ENCODE measurements at places on chromosomes 2 and 18.

DNA sequence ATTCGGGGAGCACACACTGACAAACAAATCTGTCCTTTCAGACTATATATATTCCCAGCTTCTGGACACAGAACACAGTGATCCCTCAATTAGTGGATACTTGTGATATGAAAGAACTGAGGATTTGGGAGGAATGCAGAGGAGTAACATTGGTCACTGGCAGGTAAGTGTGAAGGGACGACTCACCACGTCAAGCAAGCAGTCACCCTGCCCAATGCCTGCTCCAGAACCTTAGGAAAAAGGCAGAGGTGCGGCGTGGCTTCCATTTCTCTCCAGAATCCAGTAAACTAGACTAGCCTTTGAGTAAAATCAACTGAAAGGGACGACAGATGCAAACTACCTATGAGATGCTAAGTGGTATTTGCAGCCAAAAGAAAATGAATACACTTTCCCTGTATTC lies 1.1 kb downstream of the CCDC93 start:
- no peak for DNase-seq

GRCh38 chr2:165953306-165953654 lies 296 bp downstream of the TTC21B start:
- no peak for DNase-seq

GRCh38 chr2:21059885-21060610 lies 16.2 kb upstream of the APOB start:
- no peak for DNase-seq

DNA sequence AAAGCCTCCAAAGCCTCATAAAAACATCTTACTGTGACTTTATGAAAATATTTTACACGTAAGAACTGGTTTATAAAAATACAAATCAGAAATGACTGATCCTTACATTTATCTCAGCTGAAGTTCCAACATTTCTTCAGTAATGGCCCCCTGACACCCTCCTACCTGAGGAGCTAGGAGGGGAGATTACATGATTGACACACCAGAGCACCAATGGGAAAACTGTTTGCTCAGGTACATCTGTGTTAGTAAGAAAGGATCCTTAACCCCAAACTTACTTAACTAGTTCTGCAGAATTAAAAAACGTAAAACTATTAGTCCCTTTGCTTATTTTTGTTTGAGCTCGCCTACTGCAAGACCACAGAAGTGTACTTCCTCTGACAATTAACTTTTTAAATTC lies 27.0 kb downstream of the ENOSF1 start:
- DNase-seq = no peak

- DNase-seq = no peak
These were observed 25.2 kb upstream of the OTOS start for GRCh38 chr2:240165661-240166060.

- DNase-seq = no peak
These were observed 172.2 kb upstream of the RASGRP3 start for GRCh38 chr2:33304032-33304864.

- no peak for DNase-seq
These were observed 8.5 kb downstream of the ZNF396 start for GRCh38 chr18:35368595-35368994.

GRCh38 chr18:30806823-30807222 lies 235.7 kb downstream of the DSC3 start:
- DNase-seq = no peak

DNA sequence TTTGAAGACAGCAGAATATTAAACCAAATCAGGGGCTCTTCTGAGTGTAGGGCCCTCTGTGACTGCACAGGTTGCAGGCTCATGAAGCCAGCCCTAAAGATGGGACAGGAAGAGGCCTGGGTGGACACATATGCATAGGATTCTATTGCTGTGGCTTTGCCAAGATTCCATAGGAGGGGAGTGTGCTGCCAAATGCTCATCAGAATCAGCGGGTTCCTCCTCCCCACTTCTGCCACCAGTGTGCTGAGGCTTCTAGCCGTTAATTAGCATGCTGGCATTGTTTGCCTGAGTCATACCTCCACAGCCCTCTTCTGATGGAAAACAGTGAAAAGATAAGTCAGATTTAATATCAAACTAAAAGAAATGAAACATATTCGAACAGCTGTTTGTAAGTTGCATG lies 103.9 kb upstream of the TMEFF2 start:
- DNase-seq = no peak

DNA sequence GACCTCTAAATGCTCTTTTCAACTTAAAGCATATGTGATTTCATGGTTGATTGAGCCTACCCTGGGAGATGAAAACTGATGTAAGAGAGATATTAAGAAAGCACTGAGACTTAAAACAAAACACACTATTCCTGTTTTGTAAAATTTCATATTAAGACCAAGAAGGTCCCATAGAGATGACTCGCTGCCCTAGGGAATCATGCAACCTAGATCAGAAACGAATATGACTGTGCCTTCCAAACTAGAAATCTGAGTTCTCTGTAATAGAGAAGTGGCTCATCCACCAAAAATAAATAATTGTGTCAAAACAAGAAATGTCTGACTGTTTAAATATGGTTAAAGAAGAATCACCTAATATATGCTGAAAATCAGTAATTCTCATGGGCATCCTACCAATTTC lies 776.8 kb upstream of the SOX11 start:
- no peak for DNase-seq

DNA sequence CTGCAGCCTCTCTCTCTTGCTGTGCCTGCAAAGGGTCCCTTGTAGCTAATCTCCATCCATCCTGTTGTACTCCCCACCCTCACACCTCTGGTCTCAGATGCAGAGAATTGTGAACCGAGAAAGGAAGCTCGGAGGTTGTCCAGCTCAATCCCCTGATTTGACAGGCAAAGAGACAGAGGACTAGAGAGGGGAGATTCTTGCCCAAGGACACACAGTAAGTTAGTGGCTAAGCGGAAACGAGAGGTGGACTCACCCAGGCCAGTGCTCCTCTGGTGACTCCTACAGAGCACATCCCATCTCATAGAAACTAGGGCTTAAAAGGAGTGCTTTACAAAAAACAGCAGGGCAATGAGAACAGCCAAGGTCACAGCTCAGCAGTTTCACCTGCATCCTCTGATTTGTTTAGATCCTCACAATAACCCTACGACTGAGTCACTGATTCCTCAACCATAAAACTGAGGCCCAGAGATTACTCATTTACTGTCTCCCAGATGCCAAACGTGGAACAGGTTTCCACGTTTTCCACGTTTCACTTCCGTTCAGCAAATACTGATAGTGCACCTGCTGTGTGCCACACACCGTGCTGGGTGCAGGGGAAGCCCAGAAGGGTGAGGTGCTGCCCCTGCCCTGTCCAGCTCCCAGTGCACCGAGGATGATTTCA lies 22.1 kb downstream of the EHD3 start:
- no peak for DNase-seq

DNA sequence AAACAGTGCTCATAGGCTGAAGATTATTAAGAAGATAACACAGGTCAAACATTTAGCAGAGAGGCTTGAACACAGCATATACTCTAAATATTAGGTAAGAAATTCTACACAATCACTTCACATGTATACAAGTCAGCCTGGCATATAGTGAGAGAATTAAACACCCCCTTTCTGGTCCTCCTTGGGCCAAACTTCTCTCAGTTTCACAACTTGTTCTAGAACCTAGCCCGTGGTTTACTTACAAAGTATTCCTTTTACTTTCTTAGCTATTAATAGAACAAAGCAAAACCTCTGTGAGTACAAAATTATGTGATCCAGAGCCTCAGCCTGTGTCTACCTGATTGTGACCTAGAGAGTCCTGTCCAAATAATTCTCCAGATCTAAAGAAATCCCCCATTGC lies 562.8 kb downstream of the TNS1 start:
- no peak for DNase-seq

- no peak for DNase-seq
These were observed 4.5 kb upstream of the GPR55 start for GRCh38 chr2:230929381-230930148.

GRCh38 chr2:109560265-109560664 lies 53.5 kb downstream of the SEPTIN10 start:
- DNase-seq = no peak

DNA sequence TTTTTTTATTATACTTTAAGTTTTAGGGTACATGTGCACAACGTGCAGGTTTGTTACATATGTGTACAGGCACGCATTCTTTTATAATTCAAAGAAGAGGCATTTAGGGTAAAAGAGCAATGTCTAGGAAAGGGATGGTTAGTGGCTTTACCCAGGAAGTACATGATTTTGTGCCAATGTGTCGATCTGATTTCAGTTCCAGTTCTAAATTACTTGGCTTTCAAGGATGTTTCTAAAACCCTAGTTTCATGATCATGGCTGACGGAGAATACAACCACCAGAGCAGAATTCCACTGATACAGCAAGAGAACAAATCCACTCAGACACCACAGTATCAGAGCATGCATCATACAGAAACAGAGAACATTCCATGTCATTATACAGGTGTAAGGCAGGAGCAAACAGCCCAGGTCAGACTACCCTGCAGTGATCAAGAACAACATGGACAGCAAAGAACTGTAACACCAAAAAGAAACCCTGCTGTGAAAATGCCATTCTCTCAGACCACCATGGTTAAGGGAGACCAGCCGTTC lies 116.7 kb upstream of the STK17B start:
- DNase-seq = no peak

DNA sequence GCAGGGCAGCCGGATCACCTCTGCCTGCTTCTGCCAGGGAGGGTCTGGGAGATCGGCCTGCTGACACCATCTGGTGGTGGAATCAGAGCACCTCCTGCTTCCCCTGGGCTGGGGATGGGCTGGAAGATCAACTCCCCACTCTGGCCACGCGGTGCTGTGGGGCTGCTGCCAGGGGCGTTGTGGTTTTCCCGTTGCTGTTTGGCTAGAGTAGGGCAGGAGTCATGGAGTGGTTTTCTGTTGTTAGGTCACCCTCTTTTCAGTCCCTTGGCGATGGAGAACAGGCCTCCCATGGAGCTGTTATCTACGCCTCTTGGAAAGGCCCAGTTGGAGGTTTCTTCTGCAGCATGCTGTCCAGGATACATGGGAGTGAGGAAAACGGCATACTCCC lies 15.2 kb downstream of the BCL2L11 start:
- DNase-seq = no peak

- DNase-seq = no peak
These were observed 36.5 kb upstream of the SNED1 start for GRCh38 chr2:240961910-240962299.

DNA sequence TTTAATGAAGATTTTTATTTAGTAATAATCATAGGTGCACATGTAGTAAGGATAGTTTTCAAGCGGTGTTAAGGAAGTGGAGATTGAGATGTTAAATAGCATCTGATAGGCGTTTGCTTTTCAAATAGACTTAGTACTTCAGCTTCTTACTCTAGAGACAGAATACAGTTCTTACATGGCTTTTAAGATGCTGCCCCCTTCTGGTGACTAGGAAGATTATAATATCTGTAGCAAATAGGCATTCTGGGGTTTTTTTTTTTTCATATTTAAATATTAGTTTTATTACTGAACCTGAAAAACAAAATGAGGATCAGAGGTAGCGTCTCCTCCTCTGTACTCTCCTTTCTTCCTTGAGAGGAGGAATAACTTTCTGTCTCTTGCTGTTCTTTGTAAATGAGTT lies 100.2 kb downstream of the AGAP1 start:
- peak; percentile 95 for DNase-seq

DNA sequence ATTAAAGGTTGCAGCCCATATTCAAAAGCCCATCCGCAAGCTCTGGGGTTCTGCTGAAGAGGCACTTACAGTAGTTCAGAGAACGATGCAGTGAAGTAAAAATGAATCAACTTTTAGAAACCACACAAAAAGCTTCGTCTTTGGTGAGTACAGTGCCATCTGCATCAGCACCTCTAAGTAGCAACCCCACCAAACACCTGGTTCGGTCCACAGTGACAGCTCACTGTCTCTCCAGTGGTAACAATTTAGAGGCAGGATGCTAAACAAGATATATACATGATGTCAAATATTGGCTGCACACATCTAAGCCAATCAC lies 275.4 kb upstream of the TCF4 start:
- no peak for DNase-seq

Measured in NCI-H1694 treated with DMSO at 0.1 percent for 48 hours (cell line).